Fibroblast of skin of left quadriceps (primary cell): ENCODE measurements at places on chromosomes 6 and 20.

DNA sequence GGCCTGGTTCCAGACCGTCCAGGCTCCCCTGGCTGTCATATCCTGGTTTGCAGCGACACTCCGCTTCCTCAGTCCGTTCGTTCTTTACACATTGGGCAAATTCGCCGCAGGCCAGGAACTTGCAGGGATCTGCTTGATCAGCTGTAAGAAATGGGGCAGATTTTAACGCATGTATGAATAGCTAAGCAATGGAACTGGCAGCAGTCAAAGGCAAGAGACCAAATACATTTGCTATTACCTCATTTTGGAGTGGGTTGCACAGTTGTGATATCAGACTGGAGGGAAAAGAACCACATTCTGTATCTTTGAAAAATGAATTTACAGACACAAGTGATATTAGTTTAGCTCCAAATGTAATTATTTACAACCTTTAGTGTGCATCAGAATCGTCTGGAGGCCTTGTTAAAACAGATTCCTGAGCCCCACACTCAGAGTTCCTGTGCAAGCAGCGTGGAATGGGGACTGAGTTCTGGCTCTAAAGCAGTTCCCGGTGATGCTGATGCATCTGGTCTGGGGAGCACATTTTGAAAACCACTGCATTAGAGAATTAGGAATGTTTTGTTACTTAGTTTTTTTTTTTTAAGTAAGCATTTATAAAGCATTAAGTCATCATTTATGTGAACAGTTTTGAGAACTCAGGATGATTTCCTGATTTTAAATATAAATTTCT lies 141.3 kb downstream of the IMPG1 start:
- no peak for DNase-seq

GRCh38 chr20:24504331-24505285 lies 35.2 kb downstream of the SYNDIG1 start:
- no peak for DNase-seq

GRCh38 chr6:145294942-145295341 lies 440.4 kb downstream of the EPM2A start:
- DNase-seq, result no peak

GRCh38 chr6:157615420-157615769 lies 207.7 kb upstream of the SNX9 start:
- no peak for DNase-seq

GRCh38 chr6:42778122-42778521 lies 3.7 kb upstream of the BICRAL start:
- no peak for DNase-seq

- DNase-seq, result no peak
Measured at GRCh38 chr6:131696956-131697355, 4.2 kb downstream of the OR2A4 start.

- DNase-seq, result no peak
Measured at GRCh38 chr6:137256350-137257103, 37.3 kb upstream of the IFNGR1 start.

- DNase-seq, result no peak
Measured at GRCh38 chr20:19921284-19921793, 95.8 kb upstream of the NAA20 start.

- no peak for DNase-seq
Measured at GRCh38 chr6:15661853-15662325, 939 bp downstream of the DTNBP1 start.

DNA sequence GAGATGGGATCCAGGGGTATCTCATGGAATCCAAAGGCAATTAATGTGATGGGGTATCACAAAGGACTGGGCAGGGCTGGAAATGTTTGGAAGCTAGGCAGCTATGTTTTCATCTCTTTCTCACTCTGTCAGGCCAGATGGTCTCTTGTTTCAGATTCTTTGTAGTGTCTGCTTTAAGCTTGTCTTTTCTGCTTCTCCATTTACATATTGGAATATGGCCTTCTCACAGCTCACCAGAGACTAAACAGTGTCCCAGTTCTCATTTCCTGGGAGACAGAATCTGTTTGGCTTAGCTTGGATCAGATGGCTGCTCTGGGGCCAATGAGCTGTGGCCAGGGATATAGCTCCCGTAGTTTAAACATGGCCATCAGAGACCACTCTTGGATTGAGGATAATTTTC lies 78.9 kb downstream of the SLC35F1 start:
- no peak for DNase-seq
